ENCODE measurements at places on chromosomes 7 and 10. TPM values are rescaled to one million over a fixed set of nuclear protein-coding genes. Genes with fewer than 3 reads are reported as not detected.

DNA sequence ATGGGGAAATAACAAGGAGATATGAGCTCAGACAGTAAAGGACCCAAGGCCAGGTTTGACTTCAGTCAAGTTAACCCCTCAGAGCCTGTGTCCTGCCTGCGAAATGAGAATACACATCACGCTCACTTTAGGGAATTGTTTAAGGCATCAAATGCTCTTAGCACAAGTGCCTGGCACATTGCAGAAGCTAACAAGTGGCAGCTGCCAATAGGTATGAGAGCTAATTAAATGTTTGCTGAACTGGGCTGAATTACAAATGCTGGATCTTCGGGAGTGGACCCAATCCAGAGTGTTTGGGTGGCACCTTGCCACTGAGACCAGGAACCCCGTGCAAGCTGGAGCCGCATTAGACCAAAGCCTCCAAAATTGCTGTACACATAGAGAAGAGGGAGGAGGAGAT lies 136.8 kb downstream of the C10orf90 start:
- no peak for DNase-seq

DNA sequence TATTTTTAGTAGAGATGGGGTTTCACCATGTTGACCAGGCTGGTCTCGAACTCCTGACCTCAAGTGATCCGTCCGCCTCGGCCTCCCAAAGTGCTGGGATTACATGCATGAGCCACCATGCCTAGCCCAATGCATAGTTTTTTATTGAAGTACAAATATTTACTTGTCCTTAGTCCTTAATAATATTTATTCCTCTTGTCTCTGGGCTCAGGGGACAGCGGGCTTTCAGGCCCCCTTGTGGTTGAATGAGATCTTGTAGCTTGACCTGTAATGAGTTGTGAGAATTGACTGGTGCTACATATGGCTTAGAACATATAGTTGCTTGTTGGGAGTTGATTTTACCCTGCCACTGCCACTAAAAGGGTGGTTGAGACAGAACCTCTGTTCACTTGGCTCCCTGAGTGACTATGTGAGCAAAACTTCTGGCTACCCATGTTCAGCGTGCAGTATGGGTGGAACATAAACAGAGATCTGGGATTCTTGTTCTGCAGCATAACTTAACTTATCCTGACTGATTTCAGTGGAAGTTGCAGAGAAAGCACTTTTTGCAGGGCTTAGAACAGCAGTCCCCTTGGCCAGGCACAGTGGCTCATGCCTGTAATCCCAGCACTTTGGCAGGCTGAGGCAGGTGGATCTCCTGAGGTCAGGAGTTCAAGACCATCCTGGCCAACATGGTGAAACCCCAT lies 14.9 kb downstream of the CCL26 start:
- no peak for DNase-seq

- no peak for DNase-seq
Measured at GRCh38 chr7:114026486-114027089, 107.8 kb upstream of the PPP1R3A start.

- no peak for DNase-seq
Measured at GRCh38 chr10:8913720-8914119, 859.2 kb downstream of the GATA3 start.

DNA sequence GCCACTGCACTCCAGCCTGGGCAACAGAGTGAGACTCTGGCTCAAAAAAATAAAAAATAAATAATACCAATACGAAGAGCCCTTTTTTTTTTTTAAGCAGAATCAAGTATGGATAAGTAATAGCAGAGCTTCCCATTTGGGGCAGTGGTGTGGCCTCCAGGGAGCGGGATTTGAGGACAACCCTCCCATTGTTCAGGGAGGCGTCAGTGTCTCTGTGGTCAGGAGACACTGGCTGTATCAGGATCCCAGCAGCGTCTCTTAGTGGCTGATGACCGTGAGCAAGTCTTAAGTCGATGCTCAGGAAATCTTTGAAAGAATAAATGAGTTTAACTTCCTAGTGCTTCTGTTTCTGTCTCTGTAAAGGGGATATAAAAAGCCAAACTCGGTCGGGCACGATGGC lies 25.2 kb upstream of the SH2B2 start:
- no peak for DNase-seq

LIPF gene
- total RNA-seq = not detected

Data from Right ventricle myocardium superior (tissue), 1 donor.